Stimulated activated CD8-positive, alpha-beta memory T cell treated with anti-CD3 and anti-CD28 coated beads, Interleukin-2, amount 100 ng/mL, for 1 hour (primary cell): ENCODE measurements at places on chromosomes 16 and 17.

- DNase-seq, result no peak
These were observed 632.4 kb downstream of the CDH11 start for GRCh38 chr16:64489449-64489848.

- DNase-seq, result no peak
These were observed 249.1 kb downstream of the C16orf95 start for GRCh38 chr16:87067836-87068761.

- no peak for DNase-seq
These were observed 70.7 kb upstream of the HNF1B start for GRCh38 chr17:37815536-37815935.

DNA sequence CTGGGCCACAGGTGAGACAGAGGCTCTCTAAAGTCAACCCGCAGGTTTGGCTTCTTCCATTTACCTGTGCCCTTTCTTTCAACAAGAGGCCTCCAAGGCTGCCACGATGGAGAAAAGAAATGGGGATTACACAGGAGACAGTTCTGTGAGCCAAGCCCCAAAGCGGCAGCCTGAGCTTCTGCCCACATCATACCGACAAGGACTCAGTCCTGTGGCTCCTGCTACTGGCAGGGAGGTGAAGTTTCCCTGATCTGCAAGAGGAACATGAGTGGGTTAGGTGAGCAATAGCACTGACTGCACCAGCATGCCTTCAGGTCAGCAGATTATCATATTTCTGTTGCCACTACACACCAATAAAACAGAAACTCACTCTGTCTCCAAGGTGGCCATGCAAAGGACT, 800.0 kb downstream of the KCNJ18 start:
- DNase-seq, result no peak

- DNase-seq, result no peak
These were observed 16.7 kb upstream of the SLC12A3 start for GRCh38 chr16:56848029-56848936.

DNA sequence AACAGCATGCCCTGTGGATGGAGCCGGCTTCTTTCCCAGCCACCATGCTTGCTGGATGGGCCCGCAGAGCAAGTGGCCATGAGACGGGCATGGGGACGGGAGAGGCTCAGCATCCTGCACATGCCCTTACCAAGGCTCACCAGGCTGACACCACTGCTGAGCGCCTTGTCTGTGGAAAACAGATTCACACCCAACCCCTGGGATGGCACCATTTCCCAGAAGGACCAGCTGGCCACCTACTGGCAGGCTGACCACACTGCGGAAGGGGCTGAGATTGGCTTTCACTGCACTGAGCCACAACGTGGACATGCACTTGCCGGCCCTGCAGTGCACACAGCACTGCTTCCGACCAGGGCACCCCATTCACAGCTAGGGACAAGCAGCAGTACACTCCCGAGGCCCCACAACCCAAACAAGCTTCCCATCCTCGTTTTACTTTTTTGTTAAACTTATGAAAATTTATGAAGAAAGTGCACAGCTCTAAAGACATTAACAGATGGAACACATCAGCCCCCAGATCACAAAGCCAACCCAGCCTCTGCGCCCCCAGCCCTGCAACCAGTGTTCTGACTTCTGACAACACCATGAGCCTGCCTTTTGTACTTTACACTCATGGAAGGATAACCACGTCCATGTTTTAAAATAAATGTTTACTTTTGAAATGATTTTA, 13.9 kb upstream of the KRTAP17-1 start:
- DNase-seq, result no peak

GRCh38 chr16:27287887-27288286, 19.3 kb upstream of the NSMCE1 start:
- no peak for DNase-seq

- no peak for DNase-seq
These were observed 81.2 kb downstream of the WNT3 start for GRCh38 chr17:46737326-46737725.

- no peak for DNase-seq
These were observed 5.0 kb downstream of the NEUROD2 start for GRCh38 chr17:39602533-39603303.

DNA sequence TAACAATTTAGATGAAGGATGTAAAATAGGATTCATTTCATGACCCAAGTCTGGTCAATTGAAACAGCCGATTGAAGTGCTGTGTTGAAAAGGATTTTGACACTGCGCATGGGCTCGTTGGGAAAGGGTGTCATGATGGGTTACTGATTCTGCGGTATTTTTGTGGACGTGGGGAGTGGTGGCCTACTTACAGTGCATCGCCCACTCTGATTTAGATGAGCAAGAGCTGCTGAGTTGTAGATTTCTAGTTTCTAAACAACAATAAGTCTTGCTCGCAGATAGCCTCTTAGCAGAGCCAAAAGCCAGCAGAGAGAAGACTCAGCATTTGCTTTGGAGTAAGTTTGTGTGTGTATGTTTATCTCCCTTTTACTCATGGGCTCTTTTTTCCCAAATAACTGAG, 731.0 kb downstream of the MAF start:
- no peak for DNase-seq

DNA sequence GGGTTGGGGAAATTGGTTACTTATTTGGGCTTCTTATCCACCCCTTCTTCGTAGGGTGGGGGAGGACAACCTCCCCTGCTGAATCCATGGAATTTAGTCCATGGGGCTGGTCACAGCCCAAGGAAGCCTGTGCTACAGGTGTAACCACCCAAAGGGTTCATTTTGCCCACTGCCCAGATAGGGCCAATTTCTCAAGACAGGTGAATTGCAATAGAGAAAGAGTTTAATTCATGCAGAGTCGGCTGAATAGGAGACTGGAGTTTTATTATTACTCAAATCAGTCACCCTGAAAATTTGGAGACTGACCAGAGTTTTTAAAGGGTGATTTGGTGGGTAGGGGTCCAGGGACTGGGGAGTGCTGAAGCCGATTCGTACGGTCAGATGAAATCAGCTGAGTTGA, 101.5 kb upstream of the HS3ST2 start:
- no peak for DNase-seq

DNA sequence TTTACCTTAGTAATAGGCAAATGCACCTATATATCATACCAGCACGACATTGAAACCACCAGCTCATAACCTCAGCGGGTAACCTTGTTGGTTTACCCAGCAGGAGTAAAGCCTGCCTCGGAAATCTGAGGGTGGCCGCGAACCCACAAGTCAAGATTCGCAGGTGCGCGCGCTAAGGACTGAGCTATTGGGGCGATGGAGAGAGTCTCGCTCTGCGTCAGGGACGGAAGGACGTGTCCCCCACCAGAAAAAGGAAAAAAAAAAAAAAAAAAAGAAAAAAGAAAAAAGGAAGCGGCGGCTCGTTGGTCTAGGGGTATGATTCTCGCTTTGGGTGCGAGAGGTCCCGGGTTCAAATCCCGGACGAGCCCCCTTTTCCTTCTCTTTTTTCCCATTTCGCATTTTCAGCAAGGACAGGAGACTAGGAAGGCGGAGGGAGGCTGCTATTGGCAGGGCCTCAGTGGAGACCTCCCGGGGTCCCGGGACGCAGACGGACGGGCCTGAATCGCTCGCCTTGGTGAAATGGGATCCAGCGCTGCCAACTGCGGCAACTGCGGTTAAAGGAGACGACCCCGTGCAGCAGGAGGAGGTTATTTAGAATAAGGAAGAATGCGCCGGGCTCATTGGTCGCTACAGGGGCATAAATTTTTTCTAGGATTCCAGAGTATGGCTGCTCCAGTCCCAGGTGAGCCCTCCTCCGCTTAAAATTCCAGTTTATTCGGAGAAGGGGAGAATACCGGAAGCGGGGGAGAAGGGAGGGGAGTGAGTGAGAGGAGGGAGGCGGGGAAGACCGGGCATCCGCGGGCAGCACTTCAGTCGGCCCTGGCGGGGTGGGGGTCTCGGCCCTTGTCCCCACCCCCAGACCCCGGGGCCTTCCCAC, at the start of gene OR1F1:
Gene OR1F1, plus strand, starts transcription at position 407 of the 877 bp plus-strand sequence.
- no peak for DNase-seq
